Lower leg skin (tissue), 4 donors: ENCODE measurements at places on chromosomes 7 and 10.

- DNase-seq = no peak
Observed at GRCh38 chr10:72314263-72314662, 40.5 kb downstream of the DNAJB12 start.

DNA sequence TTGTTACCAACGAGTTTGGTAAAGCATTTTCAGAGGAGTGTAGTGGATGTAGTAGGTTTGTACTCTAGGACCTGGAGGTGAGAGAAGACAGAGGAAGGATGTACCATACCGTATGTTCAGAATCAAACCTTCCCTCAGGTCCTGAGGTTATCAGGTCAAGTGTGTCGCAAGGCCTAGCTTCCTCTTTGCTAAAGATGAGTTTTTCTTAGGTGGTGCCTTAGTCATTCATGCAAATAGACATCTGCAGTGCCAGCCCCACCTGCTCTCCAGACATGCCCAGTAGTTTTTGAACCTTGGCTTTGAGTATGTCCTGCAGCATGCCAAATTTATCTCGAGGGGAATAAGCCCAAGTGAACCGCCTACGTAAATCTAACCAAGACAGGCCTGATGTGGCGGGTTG lies 71.3 kb downstream of the HDAC9 start:
- DNase-seq = no peak

GRCh38 chr10:124220971-124221355 lies 127.6 kb upstream of the CHST15 start:
- DNase-seq = no peak

GRCh38 chr7:159084069-159084801 lies 60.4 kb downstream of the VIPR2 start:
- DNase-seq = peak; percentile 81

- DNase-seq = no peak
Observed at GRCh38 chr10:62054830-62055229, 153.3 kb downstream of the ARID5B start.

GRCh38 chr10:47435081-47435480 lies 48.8 kb downstream of the ANXA8 start:
- no peak for DNase-seq

- no peak for DNase-seq
Observed at GRCh38 chr7:39910108-39910869, 39.8 kb upstream of the CDK13 start.

GRCh38 chr7:120373174-120373573 lies 100.2 kb downstream of the KCND2 start:
- DNase-seq = no peak

DNA sequence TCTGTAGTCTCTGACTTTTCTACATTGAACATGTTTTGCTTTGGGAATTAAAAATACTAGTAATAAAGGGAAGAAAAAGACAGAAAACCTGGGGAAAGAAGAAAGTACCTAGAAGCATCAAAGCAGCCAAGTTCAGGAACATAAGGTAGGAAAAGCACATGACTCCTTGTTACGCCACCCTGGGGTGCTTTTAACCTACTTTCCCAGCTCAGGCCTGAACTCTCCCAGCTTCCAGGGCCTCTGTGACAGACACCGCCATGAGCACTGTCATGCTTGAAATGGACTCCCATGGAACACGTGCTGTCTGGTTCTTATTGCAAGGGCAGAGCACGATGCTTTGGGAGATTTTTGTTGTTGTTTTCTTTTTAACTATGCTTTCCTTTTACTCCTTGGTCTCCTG lies 11.4 kb downstream of the ACTR1A start:
- DNase-seq = no peak

- no peak for DNase-seq
Observed at GRCh38 chr10:125076121-125076825, 84.1 kb downstream of the CTBP2 start.

- no peak for DNase-seq
Observed at GRCh38 chr10:85044-85443, 35.9 kb upstream of the TUBB8 start.

DNA sequence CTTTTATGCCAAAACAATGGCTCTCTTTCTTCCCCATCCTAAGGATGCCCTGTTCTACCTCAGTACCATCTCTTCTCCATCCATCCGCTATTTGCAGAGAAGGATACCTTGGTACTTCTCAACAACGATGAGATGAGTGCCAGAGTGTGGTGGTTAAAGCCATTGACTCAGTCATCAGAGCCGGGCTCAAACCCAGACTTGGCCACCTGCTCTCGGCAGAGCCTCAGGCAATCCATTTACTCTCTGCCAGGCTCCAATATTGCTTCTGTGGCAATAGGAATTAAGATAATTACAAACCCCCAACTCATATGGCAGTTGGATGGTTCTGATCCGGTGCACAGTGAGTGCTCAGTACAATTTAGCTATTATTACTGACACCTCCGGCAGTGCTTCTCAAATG lies 121.3 kb downstream of the PRLHR start:
- no peak for DNase-seq
